ENCODE measurements at places on chromosomes 1 and 21.

DNA sequence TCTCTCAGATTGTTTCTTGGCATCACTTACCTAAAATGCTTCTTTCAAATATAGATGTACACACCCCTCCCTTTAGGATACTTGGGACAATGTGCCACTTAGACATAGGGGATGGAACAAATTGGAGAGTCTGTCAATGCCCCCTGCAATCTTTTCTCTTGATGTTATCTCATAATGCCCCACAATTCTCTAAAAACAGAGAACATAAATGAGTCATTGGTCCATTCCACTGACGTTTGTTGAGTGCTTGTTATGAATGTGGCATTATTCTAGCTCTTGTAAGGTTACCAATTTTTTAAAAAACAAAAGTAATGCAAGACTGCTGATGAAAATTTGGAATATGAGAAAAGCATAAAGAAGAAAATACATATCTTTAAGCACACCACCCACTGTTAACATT, 5.6 kb upstream of the SMIM11 start:
- DNase-seq, result no peak

DNA sequence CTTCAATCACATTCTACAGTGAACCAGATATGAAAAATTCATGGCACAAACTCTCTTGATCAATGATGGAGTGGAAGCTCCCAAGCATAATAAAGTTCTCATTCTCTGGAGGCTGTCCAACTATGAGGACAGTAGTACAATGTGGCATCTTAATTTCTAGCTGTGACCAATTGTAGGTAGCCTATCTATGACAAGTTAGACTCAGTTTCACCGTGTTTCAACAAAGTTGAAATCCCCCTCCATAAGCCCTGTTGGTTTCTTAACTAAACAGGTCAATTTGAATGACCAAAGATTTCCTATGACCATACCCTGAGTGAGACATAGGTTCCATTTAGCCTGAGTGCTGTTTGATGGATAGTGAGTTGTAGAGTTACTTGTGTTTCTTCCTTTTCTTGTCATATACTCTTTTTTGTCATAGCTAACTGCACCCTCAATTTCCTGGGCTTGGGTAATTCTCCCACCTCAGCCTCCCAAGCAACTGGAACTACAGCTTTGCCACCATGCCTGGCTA, 11.8 kb downstream of the PATJ start:
- DNase-seq, result no peak

- no peak for DNase-seq
Measured at GRCh38 chr21:37008724-37009123, 2.2 kb downstream of the RIPPLY3 start.

- no peak for DNase-seq
Measured at GRCh38 chr1:18908911-18909771, 6.8 kb upstream of the ALDH4A1 start.

GRCh38 chr1:149844650-149845255, 54.6 kb upstream of the BOLA1 start:
- no peak for DNase-seq

DNA sequence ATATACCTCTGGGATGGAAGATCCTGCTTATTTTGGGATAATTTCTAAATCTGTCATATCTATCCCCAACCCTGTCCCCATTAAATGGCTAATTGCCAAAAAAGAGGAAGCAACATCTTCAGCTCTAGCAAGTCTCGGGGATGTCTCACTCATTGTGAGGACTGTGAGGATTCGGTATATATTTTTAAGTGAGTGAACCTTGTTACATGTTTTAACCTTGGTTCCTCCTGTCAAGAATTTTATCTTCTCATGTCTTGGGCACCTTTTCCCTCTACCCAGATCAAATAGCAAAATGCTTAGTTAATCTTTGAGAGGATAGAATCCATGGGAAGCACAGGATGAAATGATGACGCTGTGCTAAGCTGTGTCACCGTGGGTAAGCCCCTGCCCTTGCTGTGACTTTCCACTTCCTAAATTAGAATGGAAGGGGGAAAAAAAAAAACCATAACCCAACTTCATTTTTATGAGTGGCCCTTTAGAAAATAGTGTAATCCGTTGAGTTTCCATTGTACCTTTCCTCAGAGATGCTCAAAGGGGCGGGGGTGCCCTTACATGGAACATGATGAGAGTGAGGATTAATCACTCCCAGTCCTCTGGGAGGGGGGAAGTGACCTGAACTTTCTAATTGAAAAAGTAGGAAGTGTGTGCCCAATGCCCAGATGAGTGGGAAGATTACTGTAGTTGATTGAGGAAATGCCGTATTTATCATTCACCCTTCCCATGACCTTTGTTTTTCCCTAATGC, 7.6 kb downstream of the ATP1A1 start:
- DNase-seq, result no peak

Measured in H9 (cell line).